Stimulated activated CD4-positive, alpha-beta T cell treated with anti-CD3 and anti-CD28 coated beads, Interleukin-1b, Interleukin-23, amount 100 ng/mL, for 4 hours (primary cell): ENCODE measurements at places on chromosomes 13 and 19.

DNA sequence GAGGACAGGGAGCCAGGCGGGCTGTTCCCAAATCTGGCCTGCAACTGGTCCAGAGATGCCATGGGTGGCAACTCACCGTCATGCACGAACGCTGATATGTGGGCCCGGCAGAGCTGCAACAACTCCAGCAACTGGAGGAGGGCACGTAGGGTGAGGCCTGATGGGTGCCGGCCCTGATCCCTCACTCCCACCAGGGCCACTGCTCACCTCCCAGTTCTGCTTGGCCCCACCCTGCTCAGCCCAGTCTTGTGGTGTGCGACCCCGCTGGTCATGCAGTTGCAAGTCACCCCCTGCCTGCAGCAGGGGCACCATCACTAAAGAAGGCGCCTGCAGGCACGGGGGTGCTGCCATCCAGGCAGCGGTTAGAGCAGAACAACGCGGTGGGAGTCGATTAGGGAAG is 16.9 kb downstream of the ARHGAP33 start:
- no peak for DNase-seq

DNA sequence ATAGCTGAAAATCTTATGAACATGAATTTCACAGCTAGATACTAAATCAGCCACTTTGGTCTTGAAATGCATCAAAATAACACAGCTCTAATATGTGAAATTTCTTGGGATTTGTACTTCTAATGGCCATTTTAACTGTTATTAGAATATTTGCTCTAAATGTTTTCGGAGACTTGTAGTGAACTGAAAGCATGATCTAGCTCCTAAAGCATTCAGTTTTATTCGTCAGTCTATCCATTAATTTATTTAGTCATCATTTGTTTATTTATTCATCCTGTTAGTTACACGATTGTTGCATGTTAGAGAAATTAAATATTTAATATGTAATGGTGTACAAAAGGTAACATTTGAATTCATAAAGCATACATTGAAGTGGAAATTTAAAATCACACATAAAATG is 1132.7 kb downstream of the SLITRK1 start:
- no peak for DNase-seq

DNA sequence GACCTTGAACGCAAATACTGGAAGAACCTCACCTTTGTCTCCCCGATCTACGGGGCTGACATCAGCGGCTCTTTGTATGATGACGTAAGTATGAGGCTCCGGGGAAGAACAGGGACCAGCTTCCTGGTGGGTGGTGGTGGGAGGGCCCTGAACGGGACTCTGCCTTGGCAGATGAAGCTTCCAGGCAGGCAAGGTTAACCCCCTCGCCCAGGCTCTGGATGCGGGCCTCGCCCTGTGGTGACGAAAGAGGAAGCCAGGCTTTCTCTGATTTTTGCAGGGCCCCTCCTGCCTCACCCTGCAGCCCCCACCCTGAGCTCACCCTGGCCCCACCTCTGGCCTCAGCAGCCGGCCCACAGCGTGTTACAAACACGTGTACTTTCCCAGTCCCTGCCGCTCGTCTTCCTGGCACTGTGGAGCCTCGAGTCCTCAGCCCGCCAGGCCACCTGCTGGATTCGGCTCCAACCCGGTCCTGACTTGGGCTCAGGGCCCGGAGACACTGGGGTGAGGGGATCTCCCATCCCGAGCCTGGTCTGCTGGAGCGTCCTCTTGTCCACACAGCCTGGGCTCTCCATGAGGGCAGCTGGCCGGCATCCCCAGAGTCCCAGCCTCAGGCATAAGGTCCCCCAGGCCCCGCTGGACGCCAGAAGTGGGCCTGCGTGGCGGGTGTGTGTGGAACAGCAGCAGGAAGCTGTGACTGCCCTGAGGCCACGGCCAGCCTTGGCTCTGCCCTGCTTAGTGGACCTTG is 72.4 kb downstream of the KDM4B start:
- DNase-seq: no peak

GRCh38 chr19:3034656-3035541 is 5.8 kb upstream of the TLE2 start:
- DNase-seq: no peak

GRCh38 chr19:35902870-35903475 is 644 bp downstream of the HCST start:
- DNase-seq: no peak

- DNase-seq: no peak
Measured at GRCh38 chr13:106756446-106756845, 188.5 kb upstream of the ARGLU1 start.

GRCh38 chr13:42495751-42496150 is 78.2 kb upstream of the TNFSF11 start:
- no peak for DNase-seq

DNA sequence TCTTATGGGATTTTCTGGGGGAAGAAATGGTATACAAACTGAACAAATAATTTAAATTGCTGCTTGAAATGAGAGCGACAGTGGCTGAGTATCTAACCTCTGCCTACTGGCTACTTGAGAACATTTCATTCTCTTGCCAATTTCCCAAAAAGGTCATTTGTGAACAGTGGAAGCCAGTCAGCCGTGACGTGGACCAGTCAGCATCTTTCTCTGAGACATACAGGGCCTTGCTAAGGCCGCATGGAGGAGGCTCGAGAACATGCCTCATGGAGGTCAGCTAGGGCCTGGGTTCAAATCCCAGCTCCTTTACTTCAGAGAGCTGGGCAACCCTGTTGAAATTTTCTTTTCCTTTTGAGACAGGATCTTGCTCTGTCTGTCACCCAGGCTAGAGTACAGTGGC is 20.3 kb downstream of the ZC3H4 start:
- DNase-seq: no peak

- no peak for DNase-seq
Measured at GRCh38 chr19:41192574-41193429, at the start of gene CYP2S1. Gene CYP2S1, plus strand, starts transcription at chr19:41193219. Its CDS starts 46 bp downstream, at chr19:41193265.

GRCh38 chr19:15199661-15200552 is 888 bp downstream of the NOTCH3 start:
- DNase-seq: no peak
